ENCODE measurements at places on chromosomes 4 and X. TPM values are rescaled to one million over a fixed set of nuclear protein-coding genes. Genes with fewer than 3 reads are reported as not detected.

GRCh38 chr4:119589165-119589564 lies 39.4 kb downstream of the PDE5A start:
- no peak for DNase-seq

GRCh38 chrX:31147175-31147574 lies 75.3 kb upstream of the FTHL17 start:
- DNase-seq = no peak

DNA sequence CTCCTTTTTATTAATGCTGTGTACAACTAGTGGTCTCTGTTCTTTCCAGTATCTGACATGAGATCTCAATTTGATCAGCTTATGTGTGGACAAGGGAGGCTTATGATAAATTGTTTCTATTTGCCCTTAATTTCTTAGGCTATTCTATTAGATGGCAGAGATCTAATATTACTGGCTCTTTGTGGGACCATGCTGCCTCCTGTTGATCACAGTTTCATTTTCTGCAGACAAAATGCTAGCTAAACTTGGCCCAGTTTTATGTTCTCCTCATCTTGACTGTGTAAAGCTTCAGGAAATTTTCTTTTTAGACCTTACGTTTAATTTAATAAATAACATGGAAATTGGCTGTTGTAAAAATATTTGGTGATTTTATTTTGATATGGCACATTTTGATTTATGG lies 627.1 kb upstream of the AADAT start:
- no peak for DNase-seq

GRCh38 chr4:141686879-141687278 lies 50.5 kb downstream of the IL15 start:
- no peak for DNase-seq

GRCh38 chrX:123918106-123918721 lies 43.3 kb upstream of the STAG2 start:
- no peak for DNase-seq

DNA sequence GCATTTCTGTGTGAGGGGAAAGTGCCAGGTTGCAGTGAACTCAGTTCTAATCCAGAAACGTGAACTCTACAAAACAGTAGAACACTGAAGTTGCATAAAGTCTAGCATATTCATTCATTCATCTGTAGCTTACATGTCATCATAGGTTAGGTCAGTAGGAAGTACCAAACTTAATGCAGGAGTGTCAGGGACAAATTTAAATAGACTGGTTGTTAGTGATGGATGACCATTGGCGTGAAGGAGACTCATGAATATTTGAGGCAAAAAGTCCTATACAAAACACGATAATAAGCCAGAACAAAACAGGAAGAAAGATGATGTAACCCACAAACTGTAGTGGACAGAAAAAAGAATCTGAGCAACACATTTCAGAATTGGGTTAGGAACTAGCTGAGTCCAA lies 592.8 kb upstream of the PCDH10 start:
- DNase-seq = no peak

DNA sequence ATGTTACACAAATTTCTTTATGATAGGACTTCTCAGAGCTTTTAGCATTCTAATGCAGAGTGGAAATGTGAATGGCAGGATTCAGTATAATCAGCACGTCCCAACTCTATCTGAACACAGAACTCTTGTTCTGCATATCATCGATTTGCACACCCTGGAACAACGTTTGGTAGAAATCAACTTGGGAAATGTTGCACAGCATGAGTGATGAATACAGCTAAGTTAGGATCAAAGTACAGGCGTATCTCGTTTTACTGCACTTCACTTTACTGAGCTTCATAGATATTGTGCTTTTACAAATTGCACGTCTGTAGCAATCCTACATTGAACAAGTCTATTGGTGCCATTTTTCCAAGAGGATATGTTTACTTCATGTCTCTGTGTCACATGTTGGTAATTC lies 70.8 kb downstream of the SMARCA1 start:
- DNase-seq = no peak

DNA sequence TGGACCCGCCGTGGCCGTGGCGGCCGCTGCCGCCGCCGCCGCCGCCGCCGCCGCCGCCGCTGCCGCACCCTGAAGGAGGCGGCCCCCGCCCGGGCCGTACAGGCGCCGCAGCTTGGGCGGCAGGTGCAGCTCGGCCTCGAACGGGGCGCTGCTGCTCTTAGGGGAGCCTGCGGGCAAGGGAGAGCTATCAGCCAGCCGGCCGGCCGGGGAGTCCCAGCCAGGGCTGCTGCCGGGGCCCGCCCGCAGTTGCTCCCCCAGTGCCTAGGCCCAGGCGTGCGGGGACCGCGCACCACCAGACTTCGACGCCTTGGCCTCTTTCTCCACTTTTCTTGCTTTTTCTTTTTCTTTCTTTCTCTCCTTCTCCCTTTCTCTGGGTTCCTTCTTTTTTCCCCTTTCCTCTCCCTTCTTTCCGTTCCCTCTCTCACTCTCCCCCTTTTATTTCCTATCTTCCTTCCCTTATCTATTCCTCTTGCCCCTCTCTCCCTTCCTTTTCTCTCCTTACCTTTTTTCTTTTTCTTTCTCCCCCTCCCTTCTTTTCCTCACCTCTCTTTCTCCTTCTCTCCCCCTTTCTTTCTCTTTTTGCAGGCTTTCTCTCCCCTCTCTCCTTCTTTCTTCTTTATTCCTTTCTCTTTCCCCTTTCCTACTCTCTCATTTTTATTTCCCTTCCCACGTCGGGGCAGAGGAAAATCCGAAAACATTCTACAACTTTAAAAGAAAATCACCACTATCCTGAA lies 2.0 kb downstream of the ARX start:
- DNase-seq = no peak

- DNase-seq = no peak
These were observed 95.9 kb downstream of the WDFY3 start for GRCh38 chr4:84870398-84871163.

DNA sequence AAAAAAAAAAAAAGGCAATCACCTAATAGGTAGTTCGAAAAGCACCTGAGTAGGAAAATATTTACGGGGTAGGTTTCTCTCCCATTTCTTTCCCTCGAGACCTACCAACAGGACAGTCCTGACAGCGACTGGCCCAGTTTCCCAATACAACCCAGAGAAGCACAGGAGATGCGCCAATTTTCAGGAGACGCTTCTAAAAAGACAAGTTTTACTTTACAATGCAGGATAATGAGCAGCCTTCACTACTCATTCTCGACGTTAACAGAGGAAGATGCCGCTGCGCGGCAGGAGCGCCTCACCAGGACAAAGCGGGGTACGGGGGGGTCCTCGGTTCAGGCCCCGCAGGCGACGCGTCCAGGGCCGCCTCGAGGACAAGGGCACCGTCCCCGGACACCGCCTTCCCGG lies 708 bp downstream of the BCLAF3 start:
- no peak for DNase-seq

DNA sequence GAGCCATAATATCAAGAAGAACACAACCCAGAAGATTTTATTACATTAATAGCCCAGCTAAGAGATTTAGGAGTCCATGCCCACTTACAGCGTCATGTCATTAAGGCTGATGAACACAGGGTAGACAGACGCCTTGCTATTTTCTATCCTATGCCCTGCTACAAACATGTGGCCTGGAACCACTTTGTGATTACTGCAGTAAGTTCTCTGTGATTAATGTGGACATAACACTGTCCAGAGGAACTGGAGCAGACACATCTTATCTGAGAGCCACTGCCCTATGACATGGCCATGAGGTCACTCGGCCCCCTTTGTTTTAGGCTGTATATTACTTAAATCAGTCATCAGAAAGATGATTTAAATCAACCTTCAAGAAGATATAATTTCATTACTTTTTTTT lies 211.7 kb downstream of the MAML3 start:
- no peak for DNase-seq

DNA sequence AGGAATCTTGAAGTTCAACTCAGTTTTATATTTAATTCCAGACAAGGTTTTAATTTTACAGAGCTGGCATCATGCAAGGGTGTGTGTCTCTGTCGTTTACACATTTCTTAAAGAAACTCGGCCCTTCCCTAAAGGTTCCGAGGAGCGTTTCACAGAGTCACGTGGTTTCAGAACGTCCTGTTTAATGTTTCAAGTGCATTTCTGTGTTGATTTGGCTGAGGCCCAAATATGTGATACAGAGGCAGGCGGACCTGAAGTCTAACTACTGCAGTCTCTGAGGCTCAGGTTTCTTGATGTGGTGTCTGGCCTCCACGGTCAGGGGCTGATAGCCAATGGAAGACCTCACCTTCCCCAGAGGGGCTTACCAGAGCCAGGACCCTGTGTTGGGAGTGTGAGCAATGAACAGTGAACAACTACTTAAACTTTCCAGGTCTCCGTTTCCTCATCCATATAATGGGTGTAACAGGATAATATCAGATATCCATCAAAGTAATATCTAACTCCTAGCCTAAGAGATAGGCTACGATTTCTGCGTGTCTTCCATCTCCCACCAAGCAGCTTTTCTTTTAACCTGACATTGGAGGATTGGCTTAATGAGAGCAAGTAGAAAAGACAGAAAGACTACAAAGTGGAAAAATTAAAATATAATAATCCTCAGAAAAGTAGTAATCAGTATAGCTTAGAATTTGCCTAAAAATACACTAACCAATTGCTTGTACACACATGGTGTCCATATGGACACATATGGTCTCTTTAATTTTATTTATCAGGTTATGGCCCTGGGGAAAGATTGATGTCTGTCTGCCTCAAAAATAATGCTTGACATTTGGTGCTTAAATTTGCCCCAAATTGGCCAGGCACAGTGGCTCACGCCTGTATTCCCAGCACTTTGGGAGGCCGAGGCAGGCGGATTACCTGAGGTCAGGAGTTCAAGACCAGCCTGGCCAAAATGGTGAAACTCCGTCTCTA lies 50.0 kb upstream of the TRIM2 start:
- DNase-seq = no peak

- no peak for DNase-seq
These were observed 80.2 kb upstream of the CBLL2 start for GRCh38 chrX:22192419-22193060.

DNA sequence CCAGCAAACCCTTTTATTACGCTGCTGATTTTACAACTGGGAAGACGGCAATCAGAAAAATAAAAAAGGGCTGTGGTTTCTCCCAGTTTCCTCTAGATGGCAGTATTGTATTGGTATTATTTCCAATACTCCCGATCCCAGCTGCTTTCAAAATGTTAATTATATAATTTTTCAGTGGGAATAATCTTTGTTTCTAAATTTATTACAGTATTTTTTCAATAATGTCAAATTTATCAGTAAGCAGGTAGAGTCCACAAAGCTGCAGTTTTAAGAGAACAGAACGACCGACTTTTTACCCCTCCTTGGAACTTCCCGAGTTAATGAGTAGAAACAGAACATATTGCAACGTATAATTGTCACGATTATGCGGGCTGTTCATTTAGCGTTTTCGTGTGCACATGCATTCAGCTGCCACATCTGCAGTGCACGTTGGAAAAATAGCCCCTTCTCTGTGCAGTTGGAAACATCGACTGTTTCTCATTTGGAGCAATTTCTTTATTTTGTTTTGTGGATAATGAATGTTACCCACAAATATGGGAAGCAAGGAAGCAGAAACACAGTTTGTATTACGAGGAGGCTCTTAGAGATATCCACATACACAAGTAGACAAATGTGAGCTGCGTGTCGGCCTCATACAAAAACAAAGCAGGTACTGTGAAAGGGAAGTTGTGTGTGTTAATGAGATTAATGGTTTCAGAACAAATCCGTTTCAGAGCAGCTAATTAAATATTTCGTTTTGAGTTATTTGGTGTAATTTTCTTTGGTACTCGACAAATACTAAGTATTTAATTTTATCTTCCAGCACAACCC lies 188.0 kb downstream of the STIM2 start:
- DNase-seq = no peak

DNA sequence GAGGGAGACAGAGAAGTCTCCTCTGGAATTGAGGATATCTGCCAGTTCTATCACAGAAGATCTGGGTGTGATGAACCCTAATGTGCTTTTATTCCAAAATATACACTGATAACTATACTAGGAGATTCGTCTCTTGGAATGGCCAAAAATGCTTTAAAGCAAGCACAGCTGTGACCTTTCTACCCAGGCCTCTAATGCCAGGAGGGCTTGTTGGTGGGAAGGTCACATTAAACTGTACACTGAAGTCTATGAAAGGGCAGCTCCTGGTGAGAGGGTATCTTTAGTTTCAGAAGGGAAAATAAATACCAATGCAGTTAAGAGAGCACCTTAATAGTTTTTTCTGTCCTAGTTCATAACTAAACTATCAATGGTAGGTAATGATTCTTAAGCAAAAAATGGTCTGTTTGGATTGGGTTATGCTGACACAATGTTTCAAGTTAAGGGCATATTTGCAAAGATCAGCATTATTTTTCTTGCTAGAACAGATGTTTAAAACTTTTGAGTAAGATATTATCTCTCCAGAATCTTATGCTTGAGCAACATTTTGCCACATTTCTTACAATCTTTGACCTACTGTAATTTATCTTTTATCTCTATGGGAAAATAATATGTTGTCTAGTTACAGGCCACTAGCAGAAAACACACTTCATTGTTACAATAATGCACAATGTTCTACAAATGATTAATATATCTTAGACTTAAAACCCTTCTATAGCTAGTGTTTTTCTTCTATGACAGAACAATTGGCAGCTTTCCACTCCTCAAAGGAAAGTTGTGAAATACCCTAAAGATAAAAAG lies 59.6 kb downstream of the SEC24D start:
- DNase-seq = no peak

DNA sequence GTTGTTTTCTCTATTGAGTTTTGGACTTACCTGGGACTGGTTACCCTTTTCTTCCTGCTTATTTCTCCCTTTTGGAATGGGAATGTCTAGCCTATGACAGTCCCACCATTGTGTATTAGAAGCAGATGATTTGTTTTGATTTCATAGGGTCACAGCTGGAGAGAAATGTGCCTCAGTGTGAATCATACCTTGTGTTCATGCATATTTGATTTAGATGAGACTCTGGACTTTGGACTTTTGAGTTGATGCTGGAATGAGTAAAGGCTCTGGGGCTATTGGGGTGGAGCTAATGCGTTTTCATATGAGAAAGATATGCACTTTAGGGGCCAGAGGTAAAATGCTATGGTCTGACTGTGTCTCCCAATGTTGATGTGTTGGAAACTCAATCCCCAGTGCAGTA lies 30.5 kb upstream of the TEX13C start:
- no peak for DNase-seq

Gene MAGEC3
- polyA plus RNA-seq = not detected

Gene ATP8A1
- 3.9 TPM for polyA plus RNA-seq

Gene ARHGAP6
- 19.6 TPM for polyA plus RNA-seq

Gene NSUN7
- 1.2 TPM for polyA plus RNA-seq

Gene UGT2B15
- 0.08 TPM for polyA plus RNA-seq

All from urinary bladder (tissue), 4 donors.